ENCODE measurements at places on chromosomes 1 and 21.

- DNase-seq: peak; percentile 44
Measured at GRCh38 chr1:40662151-40662550, 3.3 kb downstream of the RIMS3 start.

GRCh38 chr21:37208741-37209225 lies 58.4 kb downstream of the VPS26C start:
- DNase-seq: no peak

- DNase-seq: no peak
Measured at GRCh38 chr1:245054507-245055270, 100.1 kb upstream of the KIF26B start.

DNA sequence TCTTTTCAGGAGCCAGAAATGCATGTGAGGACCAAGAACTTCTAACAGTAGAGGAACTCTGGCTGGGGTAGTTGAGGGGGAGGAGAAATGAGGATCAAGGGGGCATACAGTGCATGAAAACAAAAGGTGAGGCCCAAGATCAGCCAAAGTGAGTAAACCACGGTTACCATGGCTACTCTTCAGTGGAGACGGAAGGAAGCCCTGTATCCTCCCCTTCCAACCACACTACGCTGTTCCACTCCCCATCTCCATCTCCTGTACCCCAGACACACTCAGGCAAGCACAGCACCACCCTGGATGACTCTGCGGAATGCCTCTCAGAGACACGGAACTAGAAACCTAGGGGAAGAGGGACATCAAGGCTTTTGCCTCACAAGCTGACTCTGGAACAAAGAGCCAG lies 157.6 kb upstream of the CAMK1G start:
- no peak for DNase-seq

DNA sequence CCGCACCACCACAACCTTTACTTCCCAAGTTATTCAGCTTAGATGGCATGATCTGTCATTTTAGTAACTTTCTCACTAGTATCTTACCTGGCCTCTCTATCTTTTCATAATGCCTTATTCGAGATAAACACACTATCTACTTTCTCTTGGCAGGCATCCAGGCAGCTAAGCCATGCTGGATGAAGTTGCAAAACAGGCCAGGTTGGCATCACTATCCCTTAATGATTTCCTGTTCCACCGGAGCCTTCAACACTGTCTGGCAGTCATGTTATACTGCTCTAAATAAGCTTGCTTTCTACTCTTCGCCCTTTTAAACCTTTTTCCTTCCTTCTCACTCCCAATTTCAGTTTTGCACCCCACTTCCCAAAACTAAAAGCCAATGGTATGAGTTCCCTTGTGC lies 12.0 kb upstream of the KCNH1 start:
- DNase-seq: no peak

DNA sequence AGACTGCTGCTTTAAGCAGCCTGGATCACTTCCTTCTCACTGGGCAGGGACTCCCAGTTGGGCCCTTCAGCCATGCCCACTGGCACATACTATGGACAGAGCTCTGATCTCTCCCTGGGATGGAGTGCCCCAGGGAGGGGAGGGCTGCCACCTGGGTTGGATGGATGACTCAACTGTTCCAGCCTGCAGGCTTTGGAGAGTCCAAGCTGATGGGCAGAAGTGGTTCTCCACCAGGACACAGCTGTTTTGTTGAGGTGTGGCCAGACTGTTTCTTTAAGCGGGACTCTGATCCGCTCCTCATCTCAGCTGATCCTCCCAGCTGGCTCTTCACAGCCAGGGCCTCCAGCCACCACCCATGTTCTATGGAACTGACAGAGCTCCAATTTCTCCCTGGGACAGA lies 166.9 kb downstream of the MAGI3 start:
- DNase-seq: no peak

DNA sequence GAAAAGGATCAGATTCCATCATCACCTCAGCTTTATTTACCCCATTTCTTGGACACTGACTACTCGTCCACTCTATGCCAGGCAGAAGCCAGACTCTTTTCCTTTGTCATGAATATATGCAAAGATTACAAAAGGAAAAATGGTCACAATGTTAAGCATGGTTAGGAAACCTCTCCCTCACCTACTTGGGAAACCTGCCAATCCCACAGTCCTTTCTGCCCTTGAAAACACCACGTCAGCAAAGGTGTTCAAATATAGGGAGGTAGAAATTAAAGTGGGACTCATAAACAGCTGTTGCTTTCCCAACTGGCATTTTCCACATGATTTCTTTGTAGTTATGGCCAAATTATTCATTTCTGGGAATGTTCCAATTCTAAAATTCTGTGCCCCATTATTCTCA lies 16.2 kb upstream of the ATP13A2 start:
- no peak for DNase-seq

DNA sequence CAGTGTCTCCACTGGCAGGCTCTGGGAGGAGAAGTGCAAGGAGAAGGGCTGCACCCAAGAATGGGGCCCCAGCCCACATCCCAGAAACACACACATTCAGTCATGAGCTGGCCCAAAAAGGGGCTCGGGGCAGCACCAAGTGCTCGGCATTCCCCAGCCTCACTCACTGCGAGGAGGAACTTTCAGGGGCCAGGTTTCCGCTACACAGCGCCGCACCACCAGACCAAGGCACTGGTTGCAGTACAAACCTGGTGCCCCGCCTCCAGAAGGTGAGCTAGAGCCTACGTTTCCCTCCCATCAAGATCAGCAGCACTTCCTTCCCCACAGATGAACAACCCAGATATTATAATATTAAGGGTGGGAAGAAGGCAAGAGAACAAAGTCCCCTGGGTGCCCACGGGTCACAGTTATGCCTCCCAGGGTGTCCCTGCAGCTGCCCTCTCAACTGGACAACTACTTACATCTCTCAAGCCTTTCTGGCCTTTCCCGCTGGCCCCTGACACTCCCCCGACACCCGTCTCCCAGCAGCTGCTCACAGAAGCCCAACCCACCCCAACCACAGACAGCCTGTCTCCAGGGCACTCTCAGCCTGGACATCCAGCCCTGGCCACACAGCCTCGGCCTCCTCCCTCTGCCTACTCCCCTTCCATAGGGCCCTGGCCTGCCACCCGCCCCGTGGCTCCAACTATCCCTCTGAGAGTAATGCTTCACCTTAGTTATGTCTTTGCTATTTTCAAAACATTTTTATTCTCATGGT lies 3.8 kb downstream of the PBXIP1 start:
- DNase-seq: no peak

DNA sequence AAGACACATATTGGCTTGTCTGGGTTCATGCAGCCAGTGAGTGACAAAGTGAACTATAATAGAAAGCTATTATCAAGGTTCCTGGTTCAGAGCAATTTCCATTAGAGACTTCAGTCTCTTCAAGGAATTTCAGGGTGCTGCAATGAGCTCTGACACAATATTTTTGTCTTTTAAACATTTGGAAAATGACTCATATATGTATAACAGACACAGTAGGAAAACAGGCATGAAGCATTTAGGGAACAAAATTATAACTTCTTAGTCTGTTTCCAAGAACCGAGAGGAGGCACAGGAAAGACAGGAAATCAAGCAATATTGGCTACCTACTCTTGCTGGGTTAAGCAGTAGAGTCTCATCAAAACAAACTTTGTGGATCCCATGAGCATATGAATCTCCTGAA lies 170.4 kb downstream of the PTPRC start:
- no peak for DNase-seq

DNA sequence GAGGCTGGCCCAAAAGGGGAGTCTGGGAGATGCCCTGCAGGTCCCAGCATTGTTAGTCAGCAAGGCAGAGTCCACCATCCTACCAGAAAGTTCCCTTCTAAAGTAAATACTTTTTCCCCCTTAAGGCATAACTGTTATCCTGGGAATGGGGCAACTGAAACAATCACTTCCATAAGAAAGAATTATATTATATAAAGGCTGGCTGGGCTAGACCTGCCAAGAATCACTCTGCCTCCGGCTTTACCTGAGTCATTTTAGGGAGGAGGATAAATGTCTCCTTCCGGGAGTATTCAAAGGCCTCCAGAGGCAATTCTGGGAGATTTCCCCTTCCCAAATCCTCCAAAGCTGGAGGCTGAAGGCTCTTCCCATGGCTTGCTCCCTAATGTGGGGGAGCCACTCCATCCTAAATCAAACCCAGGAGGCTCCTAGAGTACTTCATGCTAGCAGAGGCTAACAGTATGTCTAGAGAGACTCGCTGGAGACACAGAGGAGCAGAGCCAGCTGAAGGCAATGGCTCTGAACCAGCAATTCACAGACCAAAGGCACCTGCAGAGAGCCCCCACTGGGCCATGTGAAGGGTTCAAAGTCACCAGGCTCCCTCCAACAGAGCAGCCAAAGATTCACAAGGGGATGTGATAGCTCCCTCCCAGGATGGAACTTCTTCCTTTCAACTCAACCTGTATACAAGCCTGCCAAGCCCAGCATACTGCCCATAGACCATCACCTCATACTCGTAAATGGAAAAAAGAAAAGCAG lies 116.0 kb downstream of the ASTN1 start:
- no peak for DNase-seq

- DNase-seq: no peak
Measured at GRCh38 chr1:94056996-94057395, 64.0 kb downstream of the ABCA4 start.

GRCh38 chr1:30275926-30276764 lies 447.2 kb downstream of the MATN1 start:
- no peak for DNase-seq

DNA sequence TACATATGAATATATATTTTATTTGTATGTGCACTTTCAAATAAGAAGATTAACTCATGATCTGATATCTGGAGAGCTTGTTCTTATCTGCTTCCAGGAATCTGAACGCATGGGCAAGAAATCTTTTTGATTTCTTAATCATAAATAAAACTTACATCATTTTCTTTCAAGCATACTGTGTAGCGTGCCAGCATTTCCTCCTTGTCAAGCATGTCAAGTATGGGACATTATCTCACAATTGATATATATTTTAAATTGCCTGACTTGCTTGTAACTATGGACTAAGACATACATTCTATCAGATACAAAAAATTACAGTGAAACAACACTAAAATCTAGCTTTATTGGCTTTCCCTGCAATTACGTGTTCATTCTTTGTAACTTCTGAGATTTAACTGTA lies 1128.2 kb downstream of the PLA2G4A start:
- DNase-seq: no peak

DNA sequence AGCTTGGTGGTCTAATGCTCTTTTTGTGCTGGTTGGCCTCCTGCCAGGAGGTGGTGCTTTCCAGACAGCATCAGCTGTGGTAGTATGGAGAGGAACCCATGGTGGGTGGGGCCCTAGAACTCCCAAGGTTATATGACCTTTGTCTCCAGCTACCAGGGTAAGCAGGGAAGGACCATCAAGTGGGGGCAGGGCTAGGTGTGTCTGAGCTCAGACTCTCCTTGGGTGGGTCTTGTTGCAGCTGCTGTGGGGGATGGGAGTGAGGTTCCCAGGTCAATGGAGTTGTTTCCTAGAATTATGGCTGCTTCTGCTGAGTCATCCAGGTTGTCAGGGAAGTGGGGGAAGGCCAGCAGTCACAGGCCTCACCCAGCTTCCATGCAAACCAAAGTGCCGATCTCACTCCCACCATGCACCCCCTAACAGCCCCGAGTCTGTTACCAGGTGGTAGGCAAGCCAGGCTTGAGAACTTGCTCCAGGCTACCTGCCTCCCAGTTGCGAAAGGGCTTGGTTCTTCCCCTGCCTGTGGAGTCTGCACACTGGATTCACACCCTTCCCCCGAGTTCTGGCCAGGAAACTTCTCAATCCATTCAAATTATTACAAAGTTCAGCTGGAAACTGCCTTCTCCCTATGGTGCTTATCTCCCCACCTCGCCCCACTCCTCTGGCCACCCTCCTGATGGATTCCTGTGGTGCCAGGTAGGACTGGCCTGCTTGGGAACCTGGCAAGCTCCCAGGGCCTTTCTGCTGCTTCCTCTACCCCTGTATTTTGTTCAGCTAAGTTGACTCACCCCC lies 37.8 kb downstream of the DRAM2 start:
- no peak for DNase-seq

DNA sequence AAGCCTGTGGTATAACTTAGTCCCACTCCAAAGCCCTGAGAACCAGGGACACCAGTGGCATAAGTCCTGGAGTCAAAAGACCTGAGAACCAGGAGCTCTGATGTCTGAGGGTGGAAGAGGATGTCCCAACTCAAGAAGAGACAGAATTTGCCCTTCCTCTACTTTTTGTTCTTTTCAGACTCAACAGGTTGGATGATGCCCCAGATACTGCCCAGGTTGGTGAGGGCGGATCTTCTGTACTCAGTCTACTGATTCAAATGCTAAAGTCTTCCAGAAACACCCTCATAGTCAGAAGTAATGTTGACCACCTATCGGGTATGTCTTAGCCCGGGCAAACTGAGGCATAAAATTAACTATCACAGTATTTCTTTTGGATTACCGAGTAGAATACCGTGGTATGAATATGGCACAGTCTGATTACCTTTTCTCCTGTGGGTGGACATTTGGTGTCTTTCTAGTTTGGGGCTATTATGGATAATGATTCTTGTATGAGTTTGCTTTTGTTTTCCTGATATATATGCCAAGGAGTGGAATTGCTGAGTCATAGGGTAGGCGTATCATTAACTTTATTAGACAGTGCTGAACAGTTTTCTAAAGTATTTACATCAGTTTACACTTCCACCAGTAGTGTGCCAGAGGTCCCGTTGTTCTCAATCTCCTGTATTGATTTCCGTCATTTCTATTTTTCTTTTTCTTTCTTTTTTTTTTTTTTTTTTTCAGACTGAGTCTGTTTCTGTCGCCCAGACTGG lies 3.2 kb upstream of the CHAF1B start:
- DNase-seq: no peak

DNA sequence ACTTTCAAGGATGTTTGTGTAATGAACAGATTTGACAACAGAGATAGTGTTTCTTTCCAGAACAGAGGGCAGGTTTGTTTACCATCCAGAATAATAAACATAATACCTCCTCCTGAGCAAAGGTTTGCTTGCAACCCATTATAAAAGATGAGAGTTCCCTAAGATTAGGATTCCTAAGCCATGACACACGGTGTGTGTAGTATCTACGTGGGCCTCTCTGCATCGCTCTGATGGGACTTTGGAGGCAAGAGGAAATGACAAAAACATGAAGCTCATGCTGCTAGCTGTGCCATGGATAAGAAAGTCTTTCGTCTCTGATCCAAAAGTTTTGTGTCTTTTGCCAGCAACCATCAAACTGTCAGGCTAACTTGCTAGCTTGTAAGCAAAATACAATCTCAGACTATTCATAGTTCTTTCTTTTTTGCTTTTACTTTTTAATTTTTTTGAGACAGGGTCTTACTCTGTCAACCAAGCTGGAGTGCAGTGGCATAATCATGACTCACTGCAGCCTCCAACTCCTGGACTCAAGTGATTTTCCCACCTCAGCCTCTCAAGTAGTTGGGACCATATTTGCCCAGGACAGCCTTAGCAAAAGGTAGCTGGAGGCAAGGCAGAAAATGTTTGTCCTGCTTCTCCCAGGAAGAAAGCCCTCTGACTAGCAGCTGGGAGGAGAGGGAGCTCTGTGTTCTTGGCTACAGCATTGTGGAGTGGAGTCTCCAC lies 81.1 kb downstream of the LHX4 start:
- DNase-seq: no peak

GRCh38 chr1:2468041-2468472 lies 8.0 kb upstream of the PLCH2 start:
- DNase-seq: no peak

GRCh38 chr1:114454539-114454938 lies 56.5 kb downstream of the TRIM33 start:
- DNase-seq: no peak
